ENCODE measurements at places on chromosomes 3 and 15.

- DNase-seq = no peak
Observed at GRCh38 chr3:148588291-148588690, 109.4 kb upstream of the AGTR1 start.

- DNase-seq = no peak
Observed at GRCh38 chr3:124227150-124227630, 235.3 kb upstream of the ROPN1 start.

DNA sequence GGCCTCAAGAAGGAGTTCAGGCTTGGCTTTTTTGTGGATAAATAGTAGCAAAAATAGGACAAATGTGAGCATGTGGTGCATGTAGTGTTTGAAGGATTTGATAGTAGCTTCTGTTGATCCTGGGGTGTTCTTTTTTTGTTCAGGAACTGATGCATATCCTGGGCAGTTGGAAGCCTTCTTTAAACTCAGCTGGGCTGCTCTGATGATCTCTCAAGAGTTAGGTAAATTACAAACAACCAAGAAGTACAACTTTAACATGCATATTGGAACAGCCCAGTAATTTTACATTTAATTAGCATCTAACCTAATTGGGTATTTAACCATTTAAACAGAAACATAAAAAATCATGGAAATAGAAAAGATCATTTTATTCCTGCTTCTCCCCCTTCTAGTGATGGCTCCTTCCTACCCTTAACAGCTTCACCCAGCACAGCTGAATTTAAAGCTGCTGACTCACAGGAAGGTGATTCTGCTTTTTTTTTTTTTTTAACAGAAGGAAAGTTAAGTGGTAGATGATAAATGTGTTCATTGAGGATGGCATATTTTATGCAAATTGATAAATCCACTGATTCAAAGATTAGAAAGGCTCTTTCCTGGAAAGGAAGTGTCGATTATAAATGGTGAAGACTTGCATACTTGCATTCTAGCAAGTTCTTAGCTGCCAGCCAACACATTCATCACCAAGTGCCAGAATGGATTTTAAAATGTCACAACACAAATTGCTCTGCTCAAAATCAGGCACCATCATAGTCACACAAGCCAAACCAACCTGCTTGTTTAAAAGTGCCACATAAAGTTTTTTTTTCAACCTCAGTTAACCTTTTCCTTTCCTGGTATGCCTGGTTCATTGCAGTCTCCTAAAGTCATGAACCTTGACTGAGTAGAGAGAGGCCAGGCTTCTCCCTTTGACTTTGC, 20.0 kb downstream of the SLC35G2 start:
- DNase-seq = no peak

GRCh38 chr3:192869131-192870031, 48.3 kb downstream of the MB21D2 start:
- no peak for DNase-seq

GRCh38 chr15:79439236-79439635, 7.1 kb downstream of the MINAR1 start:
- no peak for DNase-seq

DNA sequence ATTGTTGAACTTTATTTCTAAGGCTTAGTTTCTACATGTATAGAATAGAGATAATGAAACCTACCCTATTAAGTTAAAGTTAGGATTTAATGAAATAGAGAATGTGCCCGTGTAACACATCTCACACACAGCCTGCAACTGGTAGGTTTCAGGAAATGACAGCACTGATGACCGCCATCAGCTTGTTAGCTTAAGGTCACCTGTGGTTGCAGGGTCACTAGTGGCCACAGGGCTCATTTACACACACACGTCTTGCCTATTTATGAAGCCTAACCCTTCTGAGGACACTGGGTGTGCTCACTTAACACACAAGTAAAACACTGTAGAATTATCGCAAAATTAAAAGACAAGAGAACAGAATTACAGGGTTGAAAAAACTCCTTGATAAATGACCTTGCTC, 20.1 kb downstream of the CHRM5 start:
- no peak for DNase-seq

DNA sequence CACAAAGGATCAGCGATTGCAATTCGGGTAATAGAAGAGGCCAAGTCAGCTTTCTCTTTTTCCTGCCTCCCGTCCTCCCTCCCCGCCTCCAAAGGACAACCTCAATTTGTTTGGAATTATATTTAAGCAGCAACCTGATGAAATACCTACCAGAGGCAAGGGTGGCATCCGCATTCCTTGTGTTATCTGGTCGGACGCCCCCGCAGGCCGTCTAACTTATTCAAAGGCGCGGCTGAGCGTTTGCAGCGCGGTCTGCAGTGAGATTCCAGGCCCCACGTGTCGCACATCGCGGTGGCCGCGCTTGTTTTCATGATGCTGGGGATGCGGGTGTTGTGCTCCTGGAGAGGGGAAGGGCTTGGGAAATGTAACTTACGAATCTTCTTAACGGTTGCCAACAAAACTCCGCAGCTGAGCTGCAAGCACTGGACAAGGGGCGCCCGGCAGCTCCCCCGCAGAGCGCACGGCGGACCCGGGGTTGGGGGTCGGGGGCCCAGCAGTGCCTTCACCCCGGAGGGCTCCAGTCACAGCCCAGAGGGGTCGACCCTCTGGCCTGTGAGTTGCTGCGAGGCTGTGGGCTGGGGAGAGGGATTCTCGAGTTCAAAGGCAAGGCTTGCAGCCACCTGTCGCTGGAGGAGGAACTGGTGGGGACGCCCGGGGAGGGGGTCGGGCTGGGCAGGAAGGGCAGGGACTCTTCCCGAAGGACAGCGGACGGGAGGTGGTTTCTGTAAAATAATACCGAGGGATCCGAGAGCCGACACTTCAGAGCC, 20.5 kb upstream of the RGMA start:
- no peak for DNase-seq

GRCh38 chr3:16884748-16885592, at the start of gene PLCL2:
Gene PLCL2, plus strand, starts transcription at chr3:16884955. Its CDS starts 85 bp downstream, at chr3:16885040.
- peak; percentile 60 for DNase-seq

- no peak for DNase-seq
Observed at GRCh38 chr3:129616713-129617112, 10.2 kb upstream of the PLXND1 start.

DNA sequence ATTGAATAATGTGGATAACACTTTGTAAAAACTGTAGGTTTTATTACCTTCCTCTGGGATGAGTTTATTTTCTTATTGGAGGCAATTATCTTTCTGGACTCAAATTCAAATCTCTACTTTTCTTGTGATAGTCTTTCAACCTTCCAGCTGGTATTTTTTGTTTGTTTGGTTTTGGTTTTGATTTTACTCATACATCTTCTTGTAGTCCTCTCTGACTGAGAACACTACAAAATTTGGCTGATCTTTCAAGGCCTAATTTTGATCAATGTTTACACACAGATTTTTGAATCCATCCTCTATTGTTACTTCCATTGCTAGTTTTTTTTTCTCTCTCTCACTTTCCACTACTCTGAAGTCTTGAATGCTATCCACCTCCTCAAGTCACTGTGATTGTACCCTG, 303.8 kb upstream of the NECTIN3 start:
- no peak for DNase-seq

GRCh38 chr3:120488296-120488695, 37.5 kb upstream of the FSTL1 start:
- no peak for DNase-seq

DNA sequence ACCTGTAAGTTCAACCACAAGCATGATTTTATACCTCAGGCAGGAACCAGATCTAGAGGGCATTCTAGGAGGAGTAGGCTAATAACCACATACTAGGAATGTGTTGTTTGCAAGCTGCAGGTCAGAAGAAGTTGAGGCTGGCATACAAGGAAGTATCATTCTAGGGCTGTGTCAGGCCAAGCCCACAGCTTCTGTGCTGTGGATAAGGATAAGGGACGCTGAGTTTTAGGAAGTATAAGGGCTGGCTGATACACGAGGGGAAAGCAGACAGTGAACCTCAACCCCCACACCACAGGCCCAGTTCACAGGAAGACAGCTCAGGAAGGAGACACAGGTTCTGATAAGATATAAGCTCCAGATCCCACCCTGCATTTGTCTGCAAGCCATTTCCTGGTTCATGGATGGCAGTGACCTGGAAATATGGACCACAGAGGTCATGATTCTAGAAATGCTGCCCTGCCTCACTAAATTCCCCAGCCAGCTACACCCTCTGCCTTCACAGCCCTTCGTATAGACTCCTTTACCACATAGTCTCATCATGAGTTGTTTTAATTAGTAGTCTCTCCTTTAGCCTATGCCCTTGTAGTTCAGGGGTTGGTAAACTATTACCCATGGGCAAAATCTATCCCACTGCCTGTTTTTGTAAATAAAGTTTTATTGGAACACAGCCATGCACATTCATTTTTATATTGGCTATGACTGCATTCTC, 260.7 kb downstream of the OPA1 start:
- DNase-seq = no peak

DNA sequence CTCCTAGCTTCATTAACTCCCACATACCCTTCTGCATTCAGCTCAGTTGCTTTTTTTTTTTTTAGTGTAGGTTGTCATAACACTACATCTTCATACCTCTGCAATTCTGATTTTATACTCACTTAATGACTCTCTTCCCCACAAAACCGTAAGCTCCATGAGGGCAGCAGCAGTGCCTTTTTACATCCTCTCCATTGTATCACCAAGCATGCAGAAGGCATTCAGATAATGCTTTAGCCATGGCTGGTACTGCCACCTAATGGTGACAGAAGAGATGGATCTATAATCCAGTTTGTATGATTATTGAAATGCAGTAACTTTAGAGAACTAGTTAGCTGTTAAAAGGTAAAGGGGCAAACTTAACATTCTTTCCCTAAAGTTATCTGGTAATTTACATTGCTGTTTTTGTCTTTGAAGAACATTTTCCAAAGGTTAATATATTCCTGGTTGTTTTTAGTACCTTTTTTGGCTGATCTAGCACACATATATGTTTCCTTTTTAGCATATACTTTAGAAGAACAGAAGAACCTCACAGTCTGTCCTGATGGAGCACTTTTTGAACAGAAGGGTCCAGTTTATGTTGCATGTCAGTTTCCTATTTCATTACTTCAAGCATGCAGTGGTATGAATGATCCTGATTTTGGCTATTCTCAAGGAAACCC, 36.8 kb downstream of the ATP1B3 start:
- DNase-seq = peak; percentile 52

GRCh38 chr15:96058103-96058851, 272.2 kb upstream of the NR2F2 start:
- DNase-seq = no peak

DNA sequence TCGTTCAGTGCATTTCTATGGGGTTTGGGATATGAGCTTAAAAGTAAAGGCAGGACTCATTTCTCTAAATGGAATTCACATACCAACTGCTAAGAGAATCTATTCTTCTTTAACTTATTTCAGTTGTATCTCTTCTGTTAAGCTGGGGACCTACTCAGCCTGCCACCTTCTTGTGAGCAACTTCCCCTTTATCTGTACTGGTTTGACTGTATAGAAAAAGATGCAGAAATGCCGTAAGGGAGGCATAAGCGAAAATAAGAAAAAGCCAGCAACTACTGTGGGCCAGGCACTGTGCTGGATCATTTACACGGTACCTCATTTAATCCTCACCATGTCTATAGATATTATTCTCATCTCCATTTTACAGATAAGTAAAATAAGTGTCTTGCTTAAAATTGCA, 38.4 kb downstream of the RBMS3 start:
- no peak for DNase-seq

GRCh38 chr15:44092221-44092620, 102.8 kb downstream of the FRMD5 start:
- no peak for DNase-seq

DNA sequence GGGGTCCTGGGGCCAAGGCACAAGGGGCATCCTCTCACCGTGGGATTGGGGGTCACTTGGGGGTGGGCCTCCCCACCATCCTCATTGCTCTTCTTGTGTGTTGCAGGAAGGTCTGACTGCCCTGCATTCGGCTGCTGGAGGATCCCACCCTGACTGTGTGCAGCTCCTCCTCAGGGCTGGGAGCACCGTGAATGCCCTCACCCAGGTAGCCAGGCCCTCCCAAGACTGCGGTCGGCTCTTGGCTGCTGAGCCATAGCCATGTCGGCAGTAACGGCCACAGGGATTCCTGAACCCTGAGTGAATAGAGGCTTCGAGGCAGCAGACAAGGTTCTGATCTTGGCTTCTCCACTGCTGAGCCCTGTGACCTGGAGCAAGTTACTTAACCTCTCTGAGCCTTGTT, 19.7 kb downstream of the ANKDD1A start:
- DNase-seq = no peak

GRCh38 chr3:10792208-10792607, 23.8 kb upstream of the SLC6A11 start:
- DNase-seq = no peak

GRCh38 chr3:157595259-157595658, 92.0 kb upstream of the VEPH1 start:
- no peak for DNase-seq

GRCh38 chr3:49339581-49339940, 292 bp downstream of the USP4 start:
- peak; percentile 21 for DNase-seq

DNA sequence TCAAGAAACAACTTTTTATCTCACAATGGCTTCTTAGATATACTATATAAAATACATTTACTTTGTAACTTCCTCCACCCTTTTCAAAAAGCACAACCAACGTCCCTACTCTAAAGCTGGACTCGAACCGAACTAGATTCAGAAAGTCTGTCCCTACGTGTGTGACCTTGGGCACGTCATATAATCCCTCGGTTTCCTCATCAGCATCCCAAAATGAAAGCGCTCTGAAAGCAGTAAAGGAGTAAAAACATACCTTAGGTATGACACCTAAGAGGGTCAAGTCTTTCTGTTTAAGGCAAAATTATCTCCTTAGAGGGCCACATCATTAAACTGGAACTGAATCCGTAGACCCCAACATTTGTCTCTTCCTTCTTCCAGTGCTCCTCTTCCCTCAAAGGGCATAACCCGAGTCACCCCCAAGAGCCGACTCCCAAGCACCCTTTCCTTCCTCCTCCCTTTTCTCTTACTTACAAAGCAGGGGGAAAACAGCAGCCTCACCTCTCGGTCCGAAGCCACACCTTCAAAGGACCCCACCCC, 663 bp downstream of the PDCD10 start:
- no peak for DNase-seq

Measured in effector memory CD8-positive, alpha-beta T cell (primary cell).